Omental fat pad (tissue), 4 donors: ENCODE measurements at places on chromosomes 4 and X.

DNA sequence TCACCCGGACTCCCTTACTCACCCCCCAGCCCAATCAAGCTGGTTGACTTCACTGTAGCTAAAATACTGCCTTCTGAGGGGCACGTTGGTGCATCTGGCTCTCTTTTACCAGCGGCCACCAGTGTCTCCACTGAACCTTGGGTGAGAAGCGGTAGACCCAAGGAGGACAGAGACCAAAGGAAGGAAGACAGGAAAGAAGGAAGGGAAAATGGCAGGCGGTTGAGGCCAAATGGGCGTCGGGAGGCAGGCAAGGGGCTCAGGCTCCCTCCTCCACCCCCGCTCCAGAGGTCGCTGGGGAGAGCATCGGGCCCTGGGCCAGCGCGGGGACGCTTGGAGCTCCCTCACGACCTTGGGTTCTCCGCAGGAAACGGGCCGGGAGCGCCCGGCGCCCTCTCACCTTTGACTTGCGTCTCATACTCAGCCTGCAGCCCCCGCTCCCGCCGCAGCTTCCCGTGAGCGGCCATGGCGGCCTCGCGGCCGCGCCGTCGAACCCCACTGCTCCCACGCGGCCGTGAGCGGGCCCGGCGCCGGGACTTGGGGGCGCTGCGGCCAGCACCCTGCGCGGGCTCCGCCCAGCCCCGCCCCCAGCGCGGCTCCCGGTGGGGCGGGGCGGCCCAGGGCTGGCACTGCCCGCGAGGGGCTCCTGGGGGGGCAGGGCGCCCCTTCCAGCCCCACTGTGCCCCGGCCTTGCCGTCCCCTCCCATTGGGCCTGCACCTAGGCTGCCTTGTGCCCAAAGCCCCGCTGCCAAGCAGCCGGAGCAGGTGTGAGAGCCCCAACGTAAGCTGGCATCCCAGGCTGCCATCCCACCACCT lies at the start of gene ARHGAP4:
Gene ARHGAP4, minus strand, starts transcription at position 526 of the 813 bp plus-strand sequence. Its CDS starts 62 bp downstream, at position 464.
- DNase-seq, result no peak

DNA sequence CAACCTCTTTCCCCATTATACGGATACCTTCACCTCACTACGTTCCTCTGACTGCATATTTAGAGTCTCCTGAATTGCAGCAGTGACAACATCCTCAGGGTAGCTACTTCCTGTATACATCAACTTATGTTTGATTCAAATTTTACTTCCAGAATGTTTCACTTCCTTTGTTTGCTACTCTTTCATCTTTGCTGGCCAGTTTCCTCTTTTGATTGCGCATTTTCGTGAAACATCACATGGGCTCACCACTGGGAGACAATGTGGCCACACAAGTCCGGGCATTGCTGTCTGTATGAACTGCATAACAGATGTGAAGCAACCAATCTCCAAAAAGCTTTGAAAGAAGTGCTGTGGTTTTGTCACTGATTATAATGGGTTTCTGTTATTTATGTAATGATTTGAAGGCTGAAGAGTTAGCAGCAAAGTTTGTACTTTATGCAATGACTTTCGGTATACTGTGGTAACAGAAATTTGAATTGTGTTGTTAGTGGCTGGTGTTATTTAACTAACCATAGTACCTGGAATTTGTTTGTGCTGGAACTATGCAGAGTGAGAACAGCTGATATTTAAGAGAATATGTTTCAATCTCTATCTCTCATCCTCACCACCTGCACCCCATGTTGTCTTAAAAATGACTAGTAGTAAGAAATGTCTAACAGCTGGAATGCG lies 7.4 kb downstream of the SNCA start:
- no peak for DNase-seq

DNA sequence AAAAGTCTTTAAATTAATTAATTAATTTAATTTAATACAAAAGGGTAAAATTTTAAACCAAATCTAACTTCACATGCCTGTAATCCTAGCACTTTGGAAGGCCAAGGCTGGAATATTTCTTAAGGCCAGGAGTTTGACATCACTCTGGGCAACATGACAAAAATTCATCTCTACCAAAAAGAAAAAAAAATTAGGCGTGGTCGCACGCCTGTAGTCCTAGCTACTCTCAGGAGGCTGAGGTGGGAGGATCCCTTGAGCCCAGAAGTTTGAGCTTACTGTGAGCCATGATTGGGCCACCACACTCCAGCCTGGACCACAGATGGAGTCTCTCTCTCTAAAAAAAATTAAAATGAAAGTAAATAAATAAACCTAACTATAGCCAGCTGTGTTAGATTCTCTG lies 39.2 kb upstream of the ANTXR2 start:
- no peak for DNase-seq

GRCh38 chrX:10390187-10390586 lies 230.2 kb downstream of the MID1 start:
- no peak for DNase-seq

DNA sequence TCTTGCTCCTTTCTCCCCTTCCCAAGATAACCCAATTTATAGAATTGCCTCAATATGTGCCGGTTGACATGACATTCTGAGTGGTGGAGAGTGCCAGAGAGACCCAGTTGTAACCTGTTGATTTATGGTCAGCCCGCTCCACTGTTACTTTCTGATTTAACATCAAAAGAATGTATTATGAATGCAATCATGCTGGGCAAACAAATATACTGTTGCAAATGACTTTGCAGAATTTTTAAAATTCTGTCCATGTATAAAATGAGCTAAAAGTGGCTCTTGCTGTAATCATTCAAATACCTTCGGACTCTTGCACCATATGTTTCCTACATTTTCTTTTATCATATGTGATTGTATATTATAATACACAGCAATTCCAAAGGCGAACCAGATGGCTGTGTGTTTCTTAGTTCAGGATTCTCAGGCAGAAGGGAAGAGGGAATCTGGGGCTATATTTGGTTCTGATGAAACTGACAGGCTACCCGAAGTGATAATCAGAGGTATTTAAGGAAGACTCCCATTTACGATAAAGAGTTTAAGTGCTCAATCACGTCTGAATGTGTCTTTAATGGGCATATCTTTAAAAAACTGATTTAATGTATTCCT lies 131.7 kb downstream of the CLCN4 start:
- no peak for DNase-seq

DNA sequence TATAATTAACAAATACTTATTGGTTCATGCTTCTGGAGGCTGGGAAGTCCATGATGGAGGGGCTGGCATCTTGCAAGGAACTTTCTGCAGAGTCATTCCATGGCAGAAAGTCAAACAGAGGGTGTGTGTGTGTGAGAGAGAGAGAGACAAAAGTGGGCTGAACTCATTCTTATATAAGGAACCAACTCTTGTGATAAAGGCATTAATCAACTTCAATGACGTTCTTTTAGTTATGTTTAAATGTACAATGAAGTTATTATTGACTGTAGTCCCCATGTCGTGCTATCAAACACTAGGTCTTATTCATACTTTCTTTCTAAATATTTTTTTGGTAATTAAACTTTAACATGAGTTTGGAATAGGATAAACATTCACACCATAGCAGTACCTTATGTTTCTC lies 1408.8 kb downstream of the STIM2 start:
- DNase-seq, result no peak

GRCh38 chr4:135050086-135050717 lies 848.6 kb upstream of the PABPC4L start:
- DNase-seq, result no peak
